Diencephalon (tissue), 1 donor: ENCODE measurements at places on chromosomes 2 and 18. TPM values are rescaled to one million over a fixed set of nuclear protein-coding genes. Genes with fewer than 3 reads are reported as not detected.

CAVIN2 gene
- 5.3 TPM for total RNA-seq

COL5A2 gene
- total RNA-seq: 19.1 TPM

ACVR1C gene
- total RNA-seq: 3.5 TPM

RRM2 gene
- total RNA-seq: 14.1 TPM

G6PC2 gene
- not detected for total RNA-seq

CAPG gene
- 9.0 TPM for total RNA-seq

PLGLB2 gene
- 1.6 TPM for total RNA-seq

ZNF2 gene
- 8.8 TPM for total RNA-seq

COL4A3 gene
- 1.8 TPM for total RNA-seq

SYT4 gene
- total RNA-seq: 357 TPM

NTSR2 gene
- 4.2 TPM for total RNA-seq

PTPN2 gene
- total RNA-seq: 28.6 TPM

ASAP2 gene
- total RNA-seq: 51.7 TPM

RAB27B gene
- 118 TPM for total RNA-seq

KIF5C gene
- total RNA-seq: 421 TPM

TUBA4B gene
- 1.2 TPM for total RNA-seq

ACTG2 gene
- 0.23 TPM for total RNA-seq

ESPNL gene
- total RNA-seq: 0.23 TPM

TCF23 gene
- total RNA-seq: not detected

TSPYL6 gene
- 0.23 TPM for total RNA-seq

RAPGEF4 gene
- total RNA-seq: 60.7 TPM

YES1 gene
- 65.3 TPM for total RNA-seq

BCL11A gene
- total RNA-seq: 71.5 TPM

UGT1A8 gene
- not detected for total RNA-seq

SLC35G4 gene
- total RNA-seq: not detected
